Lung (tissue), 17 donors: ENCODE measurements at places on chromosomes 1 and 21.
A peak's percentile ranks its signal among the peaks of the same experiment; 100 is the strongest.

GRCh38 chr1:87226341-87226760 is 102.3 kb upstream of the LMO4 start:
- H3K27me3 ChIP-seq, result no peaks in the 10 kb centered on the region
- peaks cover 8% of the 10 kb centered on the region for H3K4me1 ChIP-seq
- DNase-seq, result peak; percentile 95
- H3K27ac ChIP-seq, result no peak overlapping the region
- no peaks in the 10 kb centered on the region for H3K36me3 ChIP-seq
- H3K4me3 ChIP-seq, result no peak overlapping the region

GRCh38 chr1:25672763-25673409 is 56.3 kb downstream of the MAN1C1 start:
- H3K27ac ChIP-seq, result no peak overlapping the region
- no peaks in the 10 kb centered on the region for H3K27me3 ChIP-seq

- no peaks in the 10 kb centered on the region for H3K27me3 ChIP-seq
- no peaks in the 10 kb centered on the region for H3K4me1 ChIP-seq
- no peak overlapping the region for H3K4me3 ChIP-seq
- H3K36me3 ChIP-seq, result no peaks in the 10 kb centered on the region
- H3K27ac ChIP-seq, result no peak overlapping the region
- no peak for DNase-seq
Observed at GRCh38 chr1:246136477-246136876, 370.6 kb downstream of the SMYD3 start.

DNA sequence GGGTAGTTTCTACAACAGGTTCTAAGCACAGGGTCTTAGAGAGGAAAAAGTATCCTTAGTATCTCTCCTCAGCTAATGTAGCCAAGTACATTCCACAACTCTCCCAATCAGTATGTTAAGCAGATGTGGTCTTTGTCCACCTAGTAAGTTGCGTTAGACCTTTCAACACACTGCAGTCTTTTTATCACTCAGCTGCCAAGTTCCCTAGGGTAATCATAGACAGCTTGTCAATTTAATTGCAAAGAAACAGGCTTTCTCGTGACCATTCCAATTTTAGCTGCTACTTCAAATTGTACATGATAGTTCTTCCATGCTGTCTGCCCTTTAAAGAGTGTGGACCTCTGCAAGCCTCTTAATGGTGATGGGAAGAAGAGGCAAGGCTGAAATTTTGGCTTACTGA is 211.8 kb upstream of the PKN2 start:
- peak; percentile 26 for DNase-seq
- peaks cover 5% of the 10 kb centered on the region for H3K4me1 ChIP-seq
- H3K36me3 ChIP-seq, result no peaks in the 10 kb centered on the region

- peak overlapping the region; percentile 26 for H3K4me3 ChIP-seq
- H3K36me3 ChIP-seq, result peaks cover 5% of the 10 kb centered on the region
- peak; percentile 97 for DNase-seq
- no peaks in the 10 kb centered on the region for H3K27me3 ChIP-seq
- H3K4me1 ChIP-seq, result peaks cover 18% of the 10 kb centered on the region
Observed at GRCh38 chr1:160098852-160099561, 588 bp upstream of the IGSF8 start.

- no peaks in the 10 kb centered on the region for H3K27me3 ChIP-seq
- no peaks in the 10 kb centered on the region for H3K36me3 ChIP-seq
- no peak overlapping the region for H3K27ac ChIP-seq
- DNase-seq, result no peak
- no peak overlapping the region for H3K4me3 ChIP-seq
Observed at GRCh38 chr1:245520611-245521010, 365.8 kb downstream of the KIF26B start.
